ENCODE measurements at places on chromosomes 1 and 21.

DNA sequence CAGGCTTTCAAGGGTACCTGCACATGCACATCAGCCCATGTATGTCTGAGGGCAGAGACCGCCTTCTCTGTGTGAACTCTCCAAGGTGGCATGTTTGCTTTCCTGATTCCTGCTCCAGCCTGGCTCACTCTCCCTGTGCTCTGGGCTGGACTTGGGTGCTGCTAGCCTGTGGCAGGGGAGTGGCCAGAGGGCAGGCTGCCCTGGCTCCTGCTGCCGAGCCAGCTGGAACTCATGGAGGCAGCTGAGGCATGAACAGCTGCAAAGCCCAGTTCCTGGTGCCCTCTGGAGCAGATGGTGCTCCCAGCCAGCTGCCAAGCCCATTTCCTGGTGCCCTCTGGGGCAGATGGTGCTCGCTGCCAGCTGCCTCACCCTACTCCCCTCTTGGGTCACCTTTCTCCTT, 7.6 kb downstream of the UBL4B start:
- no peak for DNase-seq

GRCh38 chr1:160169553-160170399, 18.4 kb downstream of the ATP1A4 start:
- DNase-seq, result no peak

DNA sequence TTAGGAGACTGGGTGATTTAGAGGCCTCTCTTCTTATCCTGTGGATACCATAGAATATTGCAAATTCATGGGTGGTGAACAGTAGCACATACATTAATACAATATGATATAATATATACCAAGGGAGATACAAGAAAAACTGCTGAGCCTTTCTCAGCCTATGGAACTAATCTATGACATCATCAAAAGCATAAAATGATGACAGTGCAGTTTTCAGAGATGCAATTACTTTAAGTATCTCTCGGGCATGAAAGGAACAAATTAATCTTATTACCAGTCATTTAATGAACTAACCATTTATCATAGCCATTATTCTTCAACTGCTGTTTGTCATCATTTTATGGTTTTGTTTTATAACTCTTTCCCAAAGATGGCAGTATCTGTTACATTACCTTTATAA, 3.5 kb downstream of the CHODL start:
- no peak for DNase-seq

- no peak for DNase-seq
Measured at GRCh38 chr1:244066954-244067716, 16.1 kb downstream of the ZBTB18 start.

- DNase-seq, result no peak
Measured at GRCh38 chr1:51156752-51157151, 54.7 kb downstream of the C1orf185 start.

DNA sequence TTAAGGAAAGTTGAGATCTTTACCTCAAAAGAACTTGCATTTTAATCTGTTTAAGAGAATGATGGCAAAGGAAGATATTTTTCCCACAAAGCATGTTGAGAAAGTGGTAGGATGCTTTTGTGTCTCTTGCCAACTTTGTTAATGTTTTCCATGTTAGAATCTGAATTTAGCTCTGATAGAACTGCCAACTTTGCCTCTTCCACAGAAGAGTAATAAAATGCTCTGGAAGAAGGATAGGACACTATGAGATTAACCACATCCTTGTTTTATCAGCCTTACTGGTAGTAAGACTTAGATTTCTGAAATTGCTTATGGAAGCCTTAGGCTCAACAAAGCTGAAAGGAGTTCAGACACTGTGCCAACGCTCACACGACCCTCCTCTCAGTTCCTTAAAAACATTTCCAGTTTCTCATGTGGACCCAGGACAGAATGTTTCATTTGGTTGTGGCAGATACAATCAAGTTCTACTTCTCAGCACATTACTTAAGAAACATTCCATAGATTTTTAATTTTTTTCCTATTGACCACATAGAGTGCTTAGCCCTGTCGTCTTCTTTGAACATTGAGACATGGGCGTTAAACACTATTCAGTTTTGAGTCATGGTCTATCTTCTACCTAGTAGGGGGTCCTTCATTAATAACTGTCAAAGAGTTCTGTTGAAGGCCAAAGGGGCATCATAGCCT, 59.0 kb downstream of the MTR start:
- DNase-seq, result no peak

DNA sequence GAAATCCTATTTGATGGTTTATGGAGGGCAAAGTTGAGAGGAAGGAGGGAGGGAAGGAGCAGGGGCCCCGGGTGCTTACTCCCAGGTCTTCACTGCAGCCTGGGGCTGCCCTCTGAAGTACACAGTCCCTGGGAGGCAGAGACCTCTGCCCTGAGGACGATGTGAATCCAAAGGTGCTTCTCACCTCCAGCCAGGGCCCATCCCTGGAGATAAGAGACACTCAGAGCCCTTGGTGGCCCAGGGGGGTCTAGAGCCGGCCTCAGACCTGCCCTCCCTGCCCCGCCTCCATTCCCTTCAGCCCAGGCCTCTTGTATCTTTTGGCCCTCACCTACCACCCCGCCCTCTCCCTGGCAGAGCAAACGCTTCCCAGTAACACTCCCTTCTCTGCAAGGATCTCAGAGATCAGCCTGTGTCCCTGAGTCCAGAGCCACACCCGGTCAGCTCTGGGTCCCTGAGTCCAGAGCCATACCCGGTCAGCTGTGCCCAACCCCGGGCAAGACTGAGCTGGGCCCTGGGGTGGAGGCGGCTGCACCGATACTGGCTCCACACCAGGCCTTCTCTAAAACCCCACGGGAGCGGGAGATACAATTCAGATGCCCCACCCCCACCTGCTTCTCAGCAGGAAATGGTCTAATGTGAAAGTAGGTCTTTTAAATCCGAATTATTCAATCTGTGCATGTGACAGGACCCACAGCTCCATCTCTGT, 3.6 kb upstream of the GNB1 start:
- DNase-seq, result no peak

- DNase-seq, result no peak
Measured at GRCh38 chr21:29082046-29082815, 8.8 kb upstream of the CCT8 start.

DNA sequence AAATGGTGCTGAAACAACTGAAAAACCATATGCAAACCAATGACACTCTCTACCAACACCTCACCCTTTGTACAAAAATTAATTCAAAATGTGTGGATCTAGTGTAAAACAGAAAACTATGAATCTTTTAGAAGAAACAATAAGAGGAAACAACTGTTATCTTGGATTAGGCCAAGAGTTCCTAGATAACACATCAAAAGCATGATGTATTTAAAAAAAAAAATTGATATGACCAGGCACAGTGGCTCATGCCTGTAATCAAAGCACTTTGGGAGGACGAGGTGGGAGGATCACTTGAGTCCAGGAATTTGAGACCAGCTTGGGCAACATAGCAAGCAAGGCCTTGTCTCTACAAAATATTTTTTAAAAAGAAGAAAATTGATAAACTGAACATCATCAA, 79.0 kb downstream of the EIF4G3 start:
- DNase-seq, result no peak

DNA sequence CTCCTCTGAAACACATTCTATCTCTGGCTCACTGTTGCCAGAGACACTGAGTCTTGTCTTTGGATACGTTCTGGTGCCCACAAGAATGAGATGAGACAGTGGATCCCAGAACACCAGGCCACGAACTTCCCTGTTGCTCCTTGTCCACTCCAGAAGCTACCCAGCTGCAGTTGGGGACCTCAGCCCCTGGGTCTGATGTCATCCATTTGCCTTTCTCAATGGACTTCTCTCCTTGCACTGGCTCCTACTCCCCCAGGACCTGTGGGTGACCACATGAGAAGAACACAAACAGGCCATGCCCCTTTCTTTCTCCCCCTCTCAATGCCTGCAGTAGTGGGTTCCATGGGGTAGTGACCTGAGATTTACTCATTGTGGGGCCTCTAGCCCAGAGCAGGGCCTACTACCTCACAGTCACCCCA, 5.9 kb downstream of the NBPF1 start:
- no peak for DNase-seq

GRCh38 chr1:113279776-113280391, 110.4 kb upstream of the MAGI3 start:
- DNase-seq, result no peak

- DNase-seq, result no peak
Measured at GRCh38 chr1:183622013-183622412, 13.6 kb downstream of the ARPC5 start.

GRCh38 chr1:69451196-69451595, 116.5 kb upstream of the LRRC7 start:
- DNase-seq, result no peak

DNA sequence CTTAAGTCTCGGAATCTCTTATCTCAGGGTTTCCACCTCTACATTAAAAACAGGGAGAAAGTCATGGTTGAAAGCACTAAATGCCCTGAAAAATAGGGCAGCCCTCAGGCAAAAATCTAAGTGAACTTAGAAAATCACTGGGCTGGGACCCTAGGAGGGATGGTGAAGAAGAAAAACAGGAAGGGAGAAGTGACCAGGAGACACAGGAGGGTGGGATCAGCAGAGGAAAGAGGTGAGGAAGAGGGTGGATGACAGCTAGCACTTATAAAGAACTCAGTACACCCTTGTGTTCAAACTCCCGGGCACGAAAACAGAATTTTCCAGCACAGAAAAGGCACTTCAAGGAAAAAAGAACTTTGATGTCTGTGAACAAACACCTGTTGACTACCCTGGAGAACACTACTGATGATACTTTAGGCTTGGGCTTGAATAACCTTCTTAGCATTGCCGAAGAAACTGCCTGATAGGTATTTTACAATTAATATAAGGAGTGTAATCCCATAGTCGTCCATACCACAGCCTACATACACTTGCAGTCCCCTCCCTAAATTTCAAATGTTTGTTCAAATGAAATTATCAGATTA, 2.0 kb downstream of the CHML start:
- DNase-seq, result no peak

- peak; percentile 96 for DNase-seq
Measured at GRCh38 chr1:150974580-150975478, at the start of gene CERS2. CERS2 (minus strand) TSS chr1:150974835; CDS start chr1:150969090, 5,745 bp downstream.

GRCh38 chr1:22563671-22564602, 648 bp downstream of the EPHA8 start:
- DNase-seq, result peak; percentile 61

GRCh38 chr1:15966081-15966955, 9.6 kb downstream of the ZBTB17 start:
- no peak for DNase-seq

DNA sequence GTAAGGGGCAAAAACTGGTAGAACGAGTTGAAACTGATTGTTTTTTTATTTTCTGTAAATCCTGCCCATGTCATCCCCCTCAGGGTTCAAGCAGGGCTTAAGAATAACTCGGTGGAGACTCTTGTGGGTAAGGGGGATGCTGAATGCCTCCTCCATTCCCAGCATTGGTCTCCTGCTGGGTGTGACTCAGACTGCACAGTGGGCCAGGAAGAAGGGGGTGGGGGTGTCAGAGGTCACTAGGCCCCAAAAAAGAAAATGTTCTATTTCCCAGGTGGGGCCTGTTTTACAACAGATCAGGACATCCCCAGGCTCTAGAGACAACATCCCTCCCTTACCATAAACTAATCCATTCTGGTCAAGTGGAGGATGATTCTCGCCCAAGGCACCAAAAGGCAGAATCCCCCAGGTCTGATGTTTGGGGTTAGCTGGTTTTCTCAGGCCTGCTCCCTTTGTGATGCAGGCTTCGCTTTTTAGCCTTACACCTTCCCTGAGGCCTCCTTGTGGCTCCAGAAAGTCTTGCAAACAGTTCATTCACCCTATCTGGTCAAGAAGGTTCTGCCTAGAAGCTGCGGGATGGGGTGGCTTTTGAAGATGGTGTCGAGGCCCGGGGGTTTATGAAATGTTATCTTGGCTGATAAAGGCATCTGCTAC, 10.7 kb upstream of the GRHL3 start:
- DNase-seq, result no peak

GRCh38 chr1:94734963-94735901, 84.9 kb upstream of the SLC44A3 start:
- DNase-seq, result no peak
